ENCODE measurements at places on chromosomes 3 and 15. TPM values are rescaled to one million over a fixed set of nuclear protein-coding genes. Genes with fewer than 3 reads are reported as not detected.

The CLSTN2 gene
- 0.04 TPM for total RNA-seq

The SLC12A1 gene
- not detected for total RNA-seq

The NANOGP8 gene
- total RNA-seq: not detected

The PATL2 gene
- 0.14 TPM for total RNA-seq

The CPN2 gene
- not detected for total RNA-seq

The PAQR9 gene
- 1.8 TPM for total RNA-seq

The MESD gene
- 35.8 TPM for total RNA-seq

The TRIM42 gene
- total RNA-seq: not detected

The CHST14 gene
- total RNA-seq: 20.9 TPM

The LRTM1 gene
- total RNA-seq: not detected

The SLC15A2 gene
- 0.12 TPM for total RNA-seq

The CPNE9 gene
- 0.29 TPM for total RNA-seq

The ZNF620 gene
- total RNA-seq: 1.8 TPM

The C2CD4B gene
- total RNA-seq: 0.37 TPM

The LIPH gene
- 4.3 TPM for total RNA-seq

The CCDC39 gene
- total RNA-seq: not detected

The PIK3CB gene
- 18.2 TPM for total RNA-seq

The SPRED1 gene
- total RNA-seq: 8.0 TPM

The GCSAM gene
- total RNA-seq: not detected

The DUOXA2 gene
- not detected for total RNA-seq
